Fibroblast of villous mesenchyme (primary cell): ENCODE measurements at places on chromosomes 3 and 15.

DNA sequence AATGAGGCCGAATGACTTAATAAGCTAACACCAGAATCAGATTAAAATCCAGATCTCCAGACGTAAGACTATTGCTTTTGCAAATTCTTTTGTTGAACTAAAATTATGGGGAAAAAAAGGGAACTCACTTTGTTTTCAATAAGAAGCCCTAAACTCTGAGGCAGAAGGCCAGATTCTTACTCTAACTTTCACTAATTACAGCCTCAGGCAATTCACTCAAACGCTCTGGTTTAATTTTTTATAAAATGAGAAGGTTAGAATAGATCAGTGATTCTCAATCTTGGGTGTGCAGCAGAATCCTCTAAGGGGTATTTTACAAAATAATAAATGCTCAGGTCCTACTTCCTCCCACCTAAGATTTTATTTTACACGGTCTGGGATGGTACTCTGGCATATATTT, 38.1 kb downstream of the C3orf70 start:
- DNase-seq = no peak

- no peak for DNase-seq
These were observed 649.8 kb upstream of the NR2F2 start for GRCh38 chr15:95680728-95681127.

DNA sequence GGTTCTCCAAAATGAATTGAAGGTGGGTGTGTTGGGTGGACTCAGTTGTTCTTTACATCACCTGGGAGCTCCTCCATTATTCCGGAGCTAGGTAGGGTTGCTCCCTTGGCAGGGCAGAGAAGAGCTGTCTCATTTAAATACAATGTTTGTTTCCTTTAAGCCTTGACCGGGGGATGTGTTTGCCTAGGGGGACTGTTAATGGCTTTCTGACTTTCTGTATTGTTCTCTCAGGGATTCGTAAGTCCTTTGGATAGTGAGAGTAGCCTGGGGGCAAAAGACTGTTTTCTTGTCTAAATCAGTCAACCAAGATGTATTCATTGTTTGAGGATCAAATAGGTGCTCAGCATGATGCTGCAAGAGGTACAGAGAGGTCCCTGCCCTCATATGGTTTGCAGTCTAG, 71.1 kb downstream of the CDAN1 start:
- no peak for DNase-seq

- DNase-seq = no peak
These were observed 122.3 kb downstream of the EFHB start for GRCh38 chr3:19811689-19812088.

GRCh38 chr3:195171093-195171873, 99.7 kb downstream of the XXYLT1 start:
- no peak for DNase-seq

GRCh38 chr3:31754575-31755278, 222.0 kb downstream of the STT3B start:
- no peak for DNase-seq

DNA sequence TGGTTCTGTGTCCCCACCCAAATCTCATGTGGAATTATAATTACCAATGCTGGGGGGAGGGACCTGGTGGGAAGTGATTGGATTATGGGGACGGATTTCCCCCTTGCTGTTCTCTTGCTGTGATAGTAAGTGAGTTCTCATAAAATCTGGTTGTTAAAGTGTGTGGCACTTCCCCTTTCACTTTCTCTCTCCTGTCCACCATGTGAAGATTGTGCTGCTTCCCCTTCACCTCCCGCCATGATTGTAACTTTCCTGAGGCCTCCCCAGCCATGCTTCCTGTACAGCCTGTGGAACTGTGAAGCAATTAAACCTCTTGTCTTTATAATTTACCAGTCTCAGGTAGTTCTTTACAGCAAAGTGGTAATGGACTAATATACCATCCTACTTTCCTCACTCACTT, 289.6 kb downstream of the EFHB start:
- no peak for DNase-seq

GRCh38 chr15:74019734-74020133, 25.2 kb downstream of the PML start:
- DNase-seq = no peak

- peak; percentile 25 for DNase-seq
These were observed 26.6 kb downstream of the APBA2 start for GRCh38 chr15:28912422-28912821.

- no peak for DNase-seq
These were observed 44.5 kb downstream of the KY start for GRCh38 chr3:134606033-134607025.

- no peak for DNase-seq
These were observed 2.5 kb upstream of the GATA2 start for GRCh38 chr3:128495435-128495970.

DNA sequence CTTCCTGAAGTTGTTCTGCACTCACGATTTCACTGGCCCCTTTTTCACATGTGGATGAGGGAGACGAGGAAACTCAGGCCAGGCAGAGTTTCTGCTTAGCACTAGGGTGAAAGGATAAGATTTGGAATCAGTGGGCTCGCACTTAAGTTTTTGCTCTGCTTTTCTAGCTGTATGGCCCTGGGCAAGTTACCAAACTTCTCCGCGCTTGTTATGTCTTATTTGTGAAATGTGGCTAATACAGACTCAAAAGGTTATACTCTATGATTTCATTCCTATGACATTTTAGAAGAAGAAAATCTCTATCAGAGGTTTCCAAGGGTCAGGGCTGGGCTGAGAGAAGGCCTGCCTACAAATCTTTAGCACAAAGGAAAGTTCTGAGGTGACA, 191.9 kb upstream of the LRIG1 start:
- DNase-seq = peak; percentile 9

DNA sequence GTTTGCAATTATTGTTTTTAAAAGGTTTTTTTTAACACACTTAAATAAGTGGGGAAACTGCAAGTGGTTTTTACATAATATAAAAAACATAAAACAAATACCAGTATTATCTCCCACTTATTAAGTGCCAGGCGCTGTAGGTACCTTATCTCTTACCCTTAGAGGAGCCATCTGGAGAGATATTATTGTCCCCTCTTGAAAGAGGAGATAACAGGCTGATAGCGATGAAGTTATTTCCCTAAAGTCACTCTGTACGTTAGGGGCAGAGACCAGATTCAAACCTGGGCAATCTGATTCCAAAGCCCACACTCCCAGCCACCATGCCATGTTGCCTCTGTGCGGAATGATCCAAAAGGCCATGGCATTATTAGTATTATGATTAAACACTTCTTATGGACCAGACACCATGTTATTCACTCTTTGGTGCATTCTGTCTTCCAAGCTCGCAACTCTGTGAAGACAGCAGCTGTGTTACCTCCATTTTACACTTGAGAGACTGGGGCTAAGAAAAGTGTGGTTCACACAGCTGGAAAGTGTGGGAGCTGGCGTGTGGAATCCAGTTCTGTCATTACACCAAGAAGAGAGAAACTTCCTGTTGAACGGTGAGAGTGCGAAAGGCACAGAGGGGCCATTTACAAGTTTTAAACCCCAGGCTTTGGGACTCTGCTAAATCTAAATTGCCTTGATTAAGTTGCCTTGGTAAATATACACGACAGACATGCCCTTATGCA, 79.9 kb upstream of the MITF start:
- no peak for DNase-seq

DNA sequence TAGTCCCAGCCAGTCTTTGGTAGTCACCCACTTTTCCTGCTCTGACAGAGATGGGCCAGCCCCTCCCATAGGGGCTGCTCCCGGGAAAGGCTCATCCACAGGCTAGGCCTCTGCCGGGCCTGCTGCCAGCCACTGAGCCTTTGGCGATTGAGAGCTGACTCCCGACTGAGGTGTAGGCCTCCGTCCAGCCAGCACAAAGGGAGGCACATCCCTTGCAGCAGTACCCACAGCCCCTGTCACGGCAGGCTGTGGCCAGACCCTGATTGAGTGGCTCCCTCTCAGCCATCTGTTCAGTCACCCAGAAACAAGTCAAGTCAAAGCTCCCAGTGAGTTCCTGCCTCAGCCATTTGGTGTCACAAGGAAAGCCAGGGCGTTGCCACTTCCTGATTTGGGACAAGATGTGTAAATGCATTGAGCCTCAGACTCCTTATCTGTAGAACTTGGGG, 6.2 kb upstream of the PAK6 start:
- DNase-seq = peak; percentile 4

GRCh38 chr15:69792823-69793222, 304.9 kb downstream of the TLE3 start:
- DNase-seq = no peak

GRCh38 chr3:95971573-95971972, 842.8 kb upstream of the EPHA6 start:
- DNase-seq = peak; percentile 78

GRCh38 chr3:45100981-45101407, 45.2 kb downstream of the CDCP1 start:
- DNase-seq = peak; percentile 95

DNA sequence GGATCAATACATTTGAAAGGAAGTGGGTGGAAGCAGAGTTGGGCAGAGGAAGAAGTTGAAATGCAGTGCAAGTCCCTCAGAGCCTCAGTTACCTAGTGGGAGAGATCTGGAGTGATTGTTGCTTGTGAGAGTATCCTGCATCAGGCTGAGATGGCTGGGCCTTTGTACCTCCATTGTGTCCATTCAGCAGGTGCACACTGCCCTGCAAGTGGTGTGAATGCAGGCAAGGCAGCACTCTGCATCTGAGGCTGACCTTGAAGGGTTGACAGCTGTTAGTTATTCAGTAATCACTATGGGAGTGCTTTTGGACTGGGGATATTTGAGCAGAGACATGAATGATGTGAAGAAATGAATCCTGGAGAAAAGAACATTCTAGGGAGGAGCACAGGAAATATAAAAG, 25.2 kb downstream of the ATP6V1A start:
- DNase-seq = no peak

- no peak for DNase-seq
These were observed 38.5 kb upstream of the OSBPL11 start for GRCh38 chr3:125633767-125634166.

DNA sequence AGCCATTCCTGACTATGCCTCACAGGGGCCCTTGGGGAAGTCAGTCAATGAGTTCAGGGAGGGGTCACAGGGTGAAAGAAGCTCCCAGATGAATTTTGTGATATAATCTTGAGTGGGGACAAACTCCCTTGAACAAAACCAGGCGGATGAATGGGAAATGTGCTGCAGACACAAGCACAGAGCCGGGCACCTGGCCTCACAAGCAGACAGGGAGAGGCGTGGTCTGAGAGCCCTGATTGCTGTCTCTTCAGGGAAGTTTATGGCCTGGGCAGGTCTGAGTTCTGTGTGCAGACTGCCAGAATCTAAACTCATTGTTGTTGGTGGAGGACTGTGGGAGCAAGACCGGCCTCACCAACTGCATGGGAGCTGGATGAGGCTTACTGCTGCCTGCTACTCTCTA, 591.8 kb downstream of the EPHA3 start:
- no peak for DNase-seq

- no peak for DNase-seq
These were observed 88.1 kb downstream of the ADAMTS9 start for GRCh38 chr3:64599651-64600050.

- peak; percentile 73 for DNase-seq
These were observed 3.8 kb downstream of the BHLHE40 start for GRCh38 chr3:4982773-4983738.

DNA sequence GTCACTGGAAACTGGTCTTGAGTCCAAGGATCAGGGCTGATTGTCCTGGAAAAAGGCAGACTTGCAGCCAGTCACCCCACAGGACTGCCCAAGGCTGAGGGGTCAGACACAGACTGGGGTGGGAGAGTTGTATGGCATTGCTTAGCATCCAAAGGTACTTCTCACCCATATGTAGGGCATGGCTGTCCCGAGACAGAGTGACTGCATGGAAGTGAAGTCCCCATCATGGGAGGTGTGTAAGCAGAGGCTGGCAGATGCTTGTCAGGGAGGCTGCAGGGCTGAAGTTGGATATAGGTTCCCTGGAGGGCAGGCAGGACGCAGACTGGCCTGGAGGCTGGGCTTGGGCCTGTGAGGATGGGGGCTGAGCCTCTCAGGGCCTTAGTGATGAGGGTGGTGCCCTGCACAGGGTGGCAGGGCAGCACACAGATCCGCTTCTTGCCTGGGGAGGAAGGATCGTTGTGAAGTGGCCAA, 31.1 kb downstream of the PSTPIP1 start:
- no peak for DNase-seq

DNA sequence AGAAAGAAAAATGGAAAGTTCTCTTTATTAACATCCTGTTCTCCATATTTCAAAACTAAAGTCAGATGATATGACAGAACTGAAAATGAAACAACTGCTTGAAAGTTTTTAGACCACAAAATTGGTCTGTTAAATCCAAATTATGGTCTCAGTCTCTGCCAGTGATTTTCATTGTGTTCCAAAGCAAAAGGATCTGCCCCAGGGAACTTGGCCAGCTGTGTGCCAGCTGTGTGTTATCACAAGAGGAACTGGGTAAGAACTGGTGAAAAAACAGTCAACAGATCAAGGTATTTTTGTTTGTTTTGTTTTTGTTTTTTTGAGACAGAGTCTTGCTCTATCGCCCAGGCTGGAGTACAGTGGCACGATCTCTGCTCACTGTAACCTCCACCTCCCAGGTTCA, 323.3 kb downstream of the CTNNB1 start:
- no peak for DNase-seq

DNA sequence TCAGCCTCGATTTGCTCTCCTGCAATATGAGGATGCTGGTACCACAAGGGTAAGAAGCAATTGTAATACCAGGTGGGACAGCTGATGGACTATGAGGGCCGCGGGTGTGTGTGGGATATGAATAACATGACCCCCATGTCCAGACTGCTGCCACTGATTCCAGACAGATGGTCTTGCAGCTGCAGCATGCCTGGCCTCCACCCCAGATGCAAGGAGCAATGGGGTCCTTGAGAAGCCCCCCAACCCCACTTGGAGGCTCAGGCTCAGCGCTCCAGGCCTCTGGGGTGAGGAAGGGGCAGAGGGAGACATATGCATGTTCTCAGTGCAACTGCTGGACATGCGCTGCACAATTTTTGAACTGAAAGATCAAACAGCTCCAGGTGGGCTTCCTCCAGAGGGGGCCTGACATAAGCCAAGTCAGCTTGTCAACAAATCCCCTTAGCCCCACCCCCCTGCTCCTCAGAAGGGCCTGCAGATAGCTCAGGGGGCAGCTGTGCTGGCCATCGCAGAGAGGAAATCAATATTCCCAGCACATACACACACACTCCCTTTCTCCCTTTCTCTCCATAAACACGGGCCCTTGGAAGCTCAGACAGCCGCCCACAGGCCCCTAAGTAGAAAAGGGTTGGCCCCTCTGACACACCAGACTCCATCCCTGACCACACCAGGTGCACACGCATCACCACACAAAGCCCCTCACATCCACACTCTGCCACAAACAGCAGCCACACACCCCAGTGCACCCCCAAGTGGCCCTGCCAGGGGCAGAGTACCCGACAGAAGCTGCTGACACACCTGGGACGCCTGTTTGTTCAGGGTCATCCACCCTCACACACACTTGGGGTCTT, 107.0 kb downstream of the IQSEC1 start:
- no peak for DNase-seq

GRCh38 chr3:5321666-5322340, 134.3 kb downstream of the EDEM1 start:
- no peak for DNase-seq

GRCh38 chr3:57661404-57661803, 31.5 kb downstream of the DENND6A start:
- DNase-seq = no peak
